ENCODE measurements at places on chromosomes 5 and 9.

DNA sequence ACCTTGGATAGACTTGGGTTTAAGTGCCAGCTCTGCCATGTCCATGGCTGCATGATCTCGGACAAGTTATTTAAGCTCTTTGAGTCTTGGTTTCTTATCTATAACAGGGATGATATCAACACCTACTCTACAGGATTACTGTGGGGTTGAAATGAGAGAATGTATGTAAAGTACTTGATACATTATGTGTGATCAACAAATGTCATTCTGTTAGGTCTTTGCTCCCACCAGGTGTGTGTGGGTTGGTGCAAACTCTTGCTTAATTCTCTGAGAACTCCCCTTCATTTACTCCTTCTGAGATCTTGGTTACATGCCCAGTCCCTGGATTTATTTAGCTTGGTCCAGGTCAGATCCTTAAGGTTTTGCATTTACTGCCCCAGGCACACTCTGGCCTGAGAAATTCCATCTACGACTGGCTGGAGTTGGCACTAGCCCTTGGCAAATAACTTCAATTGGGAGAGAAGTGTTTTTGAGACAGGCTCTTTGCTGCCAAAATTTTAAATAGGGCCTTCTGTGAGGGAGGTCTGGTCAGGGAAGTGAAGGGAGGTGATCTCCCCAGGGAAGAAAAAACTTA lies 63.5 kb upstream of the KLF9 start:
- no peak for DNase-seq

GRCh38 chr9:129232839-129233591 lies 55.0 kb upstream of the IER5L start:
- no peak for DNase-seq

GRCh38 chr9:32706004-32706724 lies 70.7 kb upstream of the TAF1L start:
- no peak for DNase-seq

DNA sequence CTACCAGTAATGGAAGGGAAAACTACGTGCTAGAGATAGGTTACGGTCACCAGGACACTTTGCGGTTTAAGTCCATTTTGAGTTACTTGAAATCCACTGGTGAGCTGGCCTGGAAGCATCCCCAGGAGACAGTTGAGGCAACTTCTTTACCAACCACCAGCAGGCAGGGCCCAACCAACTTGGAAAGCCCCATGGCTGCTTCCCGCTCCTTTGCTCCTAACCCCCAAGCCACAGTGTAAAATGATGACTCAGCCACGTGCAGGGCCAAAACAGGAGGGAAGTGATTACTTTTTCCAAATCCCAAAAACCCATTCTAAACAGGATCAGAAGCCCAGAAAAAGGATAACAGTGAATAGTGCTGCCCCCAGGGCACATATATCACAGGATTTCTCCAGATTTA lies 87.4 kb downstream of the PAX5 start:
- DNase-seq, result no peak

GRCh38 chr5:89728750-89729149 lies 680.8 kb downstream of the CETN3 start:
- no peak for DNase-seq

Data from activated CD4-positive, alpha-beta T cell treated with anti-CD3 and anti-CD28 coated beads, Interleukin-2, amount 50 U/mL, for 4 hours (primary cell).